Mucosa of gallbladder (tissue), 1 donor: ENCODE measurements at places on chromosomes 2 and 18. TPM values are rescaled to one million over a fixed set of nuclear protein-coding genes. Genes with fewer than 3 reads are reported as not detected.

- no peak for DNase-seq
Measured at GRCh38 chr18:32773382-32773712, 524 bp upstream of the KLHL14 start.

DNA sequence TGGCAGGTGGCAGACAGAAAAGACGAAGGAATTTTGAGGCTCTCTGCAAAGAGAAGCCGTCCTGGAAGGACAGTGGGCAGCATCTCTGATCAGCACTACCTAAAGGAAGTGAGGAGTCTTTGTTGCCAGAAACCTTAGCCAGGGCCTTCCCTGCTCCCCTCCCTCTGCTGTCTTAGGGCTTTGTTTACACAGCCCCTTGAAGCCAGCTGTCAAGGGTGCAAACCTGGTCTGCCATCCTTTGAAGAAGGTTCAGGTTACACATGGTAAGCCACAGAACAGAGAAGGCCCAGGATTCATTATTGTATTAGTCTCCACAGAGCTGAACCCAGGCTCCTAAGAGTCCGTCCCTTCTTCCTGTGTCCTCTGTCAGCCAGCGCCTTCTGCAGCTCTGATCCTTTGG, 356.7 kb downstream of the TGIF1 start:
- DNase-seq, result no peak

DNA sequence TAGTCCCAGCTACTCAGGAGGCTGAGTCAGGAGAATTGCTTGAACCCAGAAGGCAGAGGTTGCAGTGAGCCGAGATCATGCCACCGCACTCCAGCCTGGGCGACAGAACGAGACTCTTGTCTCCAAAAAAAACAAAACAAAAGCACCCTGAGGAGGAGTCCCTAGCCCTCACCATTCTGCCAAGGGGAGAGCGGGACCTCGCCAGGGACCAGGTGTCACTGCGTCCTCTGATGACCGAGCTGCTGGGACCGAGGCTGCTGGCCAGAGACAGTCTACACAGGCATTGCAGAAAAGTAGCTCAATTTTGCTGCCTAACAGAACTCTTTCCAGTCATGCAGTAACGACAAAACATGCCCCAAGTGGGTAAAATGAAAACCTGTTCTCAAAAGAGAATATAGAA, 18.4 kb downstream of the NCK2 start:
- no peak for DNase-seq

DNA sequence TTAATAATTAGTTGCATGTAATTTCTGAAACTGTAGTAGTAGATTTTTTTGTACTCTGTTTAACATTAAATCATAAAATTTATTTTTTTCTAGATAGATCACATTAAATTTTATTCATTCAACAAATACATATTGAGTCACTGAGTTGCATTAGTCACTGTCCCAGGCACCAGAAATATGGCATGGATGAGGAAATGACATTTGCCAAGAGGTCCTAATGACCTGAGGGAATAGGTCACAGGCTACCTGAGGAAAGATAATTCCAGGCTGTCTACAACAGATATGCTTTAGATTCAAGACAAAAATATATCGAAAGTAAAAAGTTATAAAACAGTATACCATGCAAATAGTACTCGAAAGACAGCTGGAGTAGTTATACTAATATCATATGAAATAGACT, 852.4 kb upstream of the ACVR2A start:
- no peak for DNase-seq

DNA sequence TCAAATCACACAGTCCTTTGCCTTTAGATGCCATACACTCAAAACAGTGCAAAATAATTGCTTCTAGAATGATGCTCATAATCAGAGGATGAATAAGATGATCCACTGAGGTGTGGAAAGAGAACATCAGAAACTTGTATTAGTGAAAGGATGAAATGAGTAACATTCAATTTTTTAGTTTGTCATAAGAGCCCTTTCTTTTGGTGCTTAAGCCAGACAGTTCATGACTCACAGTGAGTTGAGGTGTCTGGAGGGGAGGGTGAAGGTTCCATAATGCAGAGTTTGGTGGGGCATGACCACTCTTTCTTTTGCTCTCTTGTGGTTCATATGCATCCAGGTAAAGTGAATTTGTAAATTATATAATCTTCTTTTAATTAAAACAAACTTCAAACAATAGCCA, 415.0 kb upstream of the CELF4 start:
- DNase-seq, result no peak

GRCh38 chr2:9996321-9996720, 44.8 kb downstream of the GRHL1 start:
- no peak for DNase-seq

- DNase-seq, result no peak
Measured at GRCh38 chr2:48540237-48540935, 10.4 kb downstream of the STON1 start.

GRCh38 chr2:46984642-46985476, 69.3 kb upstream of the MCFD2 start:
- peak; percentile 52 for DNase-seq

GRCh38 chr2:198134293-198134955, 330.0 kb downstream of the PLCL1 start:
- DNase-seq, result no peak

The VSNL1 gene
- 0.23 TPM for total RNA-seq

The CAPN13 gene
- 44.4 TPM for total RNA-seq

The FOXD4L1 gene
- 0.17 TPM for total RNA-seq

The RPIA gene
- total RNA-seq, result 24.4 TPM

The SLC4A5 gene
- 4.7 TPM for total RNA-seq
